ENCODE measurements at places on chromosomes 5 and 9. TPM values are rescaled to one million over a fixed set of nuclear protein-coding genes. Genes with fewer than 3 reads are reported as not detected.
A peak's percentile ranks its signal among the peaks of the same experiment; 100 is the strongest.

ERP44 gene
- total RNA-seq, result 11.0 TPM

GRCh38 chr5:67957374-67957773 is 258.2 kb upstream of the PIK3R1 start:
- no peak for DNase-seq

- no peak for DNase-seq
These were observed 338.9 kb upstream of the PANK3 start for GRCh38 chr5:168917947-168918600.

GRCh38 chr5:4862500-4862899 is 277.6 kb upstream of the ADAMTS16 start:
- no peak for DNase-seq

DNA sequence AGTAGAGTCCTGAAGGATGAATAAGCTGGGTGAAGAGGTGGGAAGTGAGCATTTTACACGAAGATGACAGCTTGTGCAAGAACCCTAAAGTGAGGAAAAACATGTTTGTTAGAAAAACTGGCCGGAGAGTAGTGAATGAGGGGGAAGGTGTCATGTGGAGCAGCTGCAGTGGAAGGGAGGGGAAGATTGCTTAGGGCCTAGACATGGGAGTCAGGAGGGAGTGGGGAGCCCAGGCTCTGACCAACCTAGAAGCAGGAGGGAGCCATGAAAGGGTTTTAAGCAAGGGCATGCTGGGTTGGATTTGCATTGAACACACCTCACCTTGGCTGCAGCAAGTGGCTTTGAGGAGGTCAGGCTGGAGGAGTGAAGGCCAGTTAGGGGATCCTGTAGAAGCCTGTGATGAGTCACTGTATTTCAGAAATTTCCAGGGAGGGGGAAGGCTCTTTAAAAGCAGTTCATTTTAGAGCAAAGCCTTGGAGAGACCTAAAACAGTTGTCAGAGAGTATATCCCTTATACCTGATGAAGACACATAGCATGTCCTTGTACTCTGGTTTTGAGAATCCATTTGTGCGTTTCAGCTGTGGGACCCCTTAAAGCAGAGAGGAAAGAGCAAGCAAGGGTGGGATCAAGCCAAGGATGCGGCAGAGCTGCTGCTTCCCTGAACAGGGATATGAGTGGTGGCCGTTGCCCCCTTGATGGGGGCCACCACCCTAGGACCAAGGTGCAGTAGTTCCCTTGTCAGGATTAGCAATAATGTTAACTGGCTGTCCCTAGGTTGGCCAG is 45.4 kb downstream of the ANGPTL2 start:
- no peak for DNase-seq

GRCh38 chr9:7093040-7093439 is 335.3 kb downstream of the KDM4C start:
- DNase-seq, result no peak

GRCh38 chr5:150139334-150139733 is 16.3 kb downstream of the PDGFRB start:
- DNase-seq, result no peak

PITX1 gene
- not detected for total RNA-seq

GRM6 gene
- not detected for total RNA-seq

DNA sequence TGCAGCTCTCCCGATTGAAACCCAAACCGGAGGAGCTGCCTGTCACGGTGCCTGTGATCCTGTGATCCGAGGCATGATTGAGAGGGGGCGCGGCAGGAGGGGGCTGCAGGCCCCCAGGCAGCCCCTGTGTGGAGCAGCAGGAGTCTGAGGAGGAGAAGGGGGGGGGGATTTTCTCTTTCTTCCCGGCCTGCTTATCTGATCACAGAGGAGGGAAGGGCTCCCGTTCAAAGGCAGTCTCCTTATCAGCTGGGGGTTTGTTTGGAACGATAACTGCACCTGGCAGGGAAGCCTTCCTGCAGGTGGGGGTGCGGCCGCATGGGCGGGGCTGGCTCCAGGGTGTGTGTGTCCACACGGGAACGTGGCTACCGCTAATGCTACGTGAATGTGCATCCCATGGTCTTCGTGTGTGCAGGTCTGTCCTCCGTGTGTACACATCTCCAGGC is 38.4 kb downstream of the LMX1B start:
- no peak for DNase-seq

PCDHB3 gene
- total RNA-seq, result 0.83 TPM

- peak; percentile 38 for DNase-seq
These were observed 67.3 kb downstream of the ZNF618 start for GRCh38 chr9:113943112-113944009.

DNA sequence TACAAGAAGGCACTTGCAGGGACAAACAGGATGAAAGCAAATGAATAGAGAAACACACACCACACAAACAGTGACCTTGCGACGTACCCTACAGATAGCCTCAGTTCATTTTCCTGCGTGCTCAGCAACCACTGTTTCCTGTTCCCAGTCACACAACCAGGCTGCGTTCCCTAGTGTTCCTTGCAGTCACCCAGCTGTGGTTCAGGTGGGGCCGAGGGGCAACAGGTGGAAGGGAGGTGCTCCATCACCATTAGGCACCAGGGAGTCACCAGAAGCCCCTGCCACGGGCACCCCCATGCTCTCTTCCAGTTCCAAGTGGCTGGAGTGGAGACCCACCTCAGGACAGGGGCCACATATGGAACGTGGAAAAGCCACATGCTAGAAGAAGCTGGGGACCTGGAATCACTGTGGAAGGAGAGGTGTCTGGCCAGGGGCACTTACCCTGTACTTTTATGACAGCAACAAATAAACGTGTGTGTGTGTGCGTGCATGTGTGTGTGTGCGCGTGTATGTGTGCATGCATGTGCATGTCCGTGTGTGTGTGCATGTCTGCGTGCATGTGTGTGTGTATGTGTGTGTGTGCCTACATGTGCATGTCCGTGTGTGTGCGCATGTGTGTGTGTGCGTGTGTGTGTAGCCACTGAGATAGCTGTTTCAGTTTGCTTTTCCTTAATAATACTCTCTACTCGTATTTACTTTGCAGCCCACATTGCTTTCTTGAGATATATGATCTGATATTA is 18.8 kb upstream of the FCN2 start:
- no peak for DNase-seq

ACER2 gene
- 5.5 TPM for total RNA-seq

PCDHB4 gene
- 1.6 TPM for total RNA-seq

RALGPS1 gene
- total RNA-seq, result 17.7 TPM

DNA sequence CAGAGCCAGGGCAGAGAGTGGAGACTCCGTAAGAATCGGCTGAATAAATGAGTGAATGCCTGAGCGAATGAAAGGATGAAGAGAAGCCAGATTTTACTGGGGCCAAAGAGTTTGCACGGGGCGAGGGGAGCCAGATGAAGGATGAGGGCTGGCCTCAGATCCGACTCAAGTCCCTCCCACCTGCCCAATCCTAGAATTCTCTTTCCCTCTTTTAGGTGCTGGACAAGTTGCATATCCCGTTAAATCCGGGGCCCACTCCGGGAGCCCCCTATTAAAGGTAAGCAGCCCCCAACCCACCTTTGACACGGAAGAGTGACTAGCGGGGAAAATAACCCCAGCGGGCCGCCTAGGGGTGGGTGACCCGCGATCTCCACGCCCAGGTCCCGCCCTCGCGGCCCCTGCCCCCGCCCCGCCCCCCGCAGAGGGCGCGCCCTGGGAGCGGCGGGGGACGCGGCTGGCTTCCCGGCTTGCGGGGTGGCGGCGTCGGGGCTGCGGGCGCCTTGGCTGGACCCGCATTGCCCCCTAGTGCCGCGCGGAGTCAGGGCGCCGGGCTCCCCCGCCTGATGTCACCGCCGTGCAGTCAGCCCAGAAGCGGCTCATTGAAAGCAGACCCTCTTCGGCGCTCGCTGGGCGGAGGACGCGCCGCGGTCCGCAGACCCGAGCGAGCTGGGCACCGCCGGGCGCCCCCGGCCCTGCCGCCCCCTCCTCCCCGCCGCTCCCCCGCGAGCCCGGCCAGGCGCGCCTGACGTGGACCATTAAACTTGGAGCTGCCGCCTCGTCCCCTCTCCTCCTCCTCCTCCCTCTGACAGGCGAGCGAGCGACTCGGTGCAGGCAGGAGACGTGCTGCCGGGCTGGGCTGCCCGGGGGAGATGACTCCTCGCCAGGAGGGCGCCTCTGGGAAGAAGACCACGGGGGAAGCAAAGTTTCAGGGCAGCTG is at the start of gene ADRA1B:
ADRA1B (plus strand) TSS at position 579 of the 937 bp plus-strand sequence. CDS start 424 bp downstream, outside the sequence.
- DNase-seq, result peak; percentile 74

GRCh38 chr5:133668458-133668857 is 56.1 kb upstream of the FSTL4 start:
- peak; percentile 23 for DNase-seq

DNA sequence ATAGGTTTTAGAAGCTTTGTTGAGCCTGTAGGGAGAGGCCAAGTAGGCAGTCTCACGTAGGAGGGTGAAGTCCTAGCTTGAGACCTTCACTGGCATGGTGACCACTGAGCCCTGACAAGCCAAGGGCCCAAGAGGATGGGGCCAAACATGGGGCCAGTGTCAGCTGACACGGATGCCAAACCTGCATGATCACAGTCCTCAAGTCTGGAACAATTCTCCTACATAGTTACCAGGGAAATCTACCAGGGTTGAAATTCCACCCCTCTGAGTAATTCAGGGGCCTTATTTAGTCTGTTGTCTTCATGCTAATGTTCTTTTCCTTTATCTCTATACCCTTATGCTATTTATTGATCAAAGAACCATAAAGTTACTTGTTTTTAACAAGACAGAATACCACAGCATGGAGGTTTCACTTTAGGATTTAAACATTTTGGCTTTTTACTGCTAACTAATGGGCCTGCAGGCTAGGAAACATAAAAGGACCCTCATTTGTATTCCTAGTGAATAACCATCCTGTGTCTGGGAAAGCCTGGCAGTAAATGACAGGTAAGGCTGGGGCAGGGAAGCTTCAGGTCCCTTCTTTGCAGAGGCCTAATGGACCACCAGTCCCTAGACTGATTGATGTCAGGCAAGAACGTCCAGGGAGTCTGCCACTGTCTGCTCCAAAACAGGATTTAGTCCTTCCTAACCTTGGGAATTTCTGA is 140.8 kb downstream of the FGF1 start:
- no peak for DNase-seq

PCDHGB2 gene
- 5.2 TPM for total RNA-seq

GRCh38 chr5:154524859-154525258 is 46.8 kb upstream of the HAND1 start:
- DNase-seq, result no peak

DNA sequence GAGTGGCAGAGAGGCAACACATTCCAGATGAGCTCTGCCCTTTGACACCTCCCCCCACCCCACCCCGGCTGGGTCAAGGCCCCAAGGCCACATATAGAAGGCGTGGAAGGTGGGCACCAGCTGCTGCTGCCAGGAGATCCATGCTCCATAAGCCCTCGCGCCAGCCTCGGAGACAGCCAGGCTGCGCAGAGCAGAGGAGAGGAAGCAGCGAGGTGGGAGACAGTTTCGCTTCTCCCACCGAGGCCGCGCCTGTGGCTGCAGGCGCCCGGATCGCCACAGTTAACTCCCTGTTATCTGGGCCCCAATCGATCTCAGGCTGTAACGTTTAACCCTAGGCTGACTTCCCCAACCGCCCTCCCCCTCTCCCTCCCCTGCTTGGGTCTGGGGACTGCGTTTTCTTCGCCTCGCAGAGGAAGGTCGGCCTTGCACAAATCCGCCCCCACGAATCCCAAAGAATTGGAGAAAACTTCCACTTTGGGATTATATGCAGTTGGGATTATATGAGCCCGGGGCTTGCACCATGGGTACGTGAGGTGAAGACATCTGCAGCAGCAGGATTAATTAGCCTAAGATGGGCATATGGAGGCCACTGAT is 1.1 kb upstream of the CXXC5 start:
- DNase-seq, result no peak

NSG2 gene
- 0.71 TPM for total RNA-seq

SLC35D2 gene
- 14.5 TPM for total RNA-seq

GRCh38 chr9:129473523-129474244 is 147.2 kb downstream of the C9orf50 start:
- peak; percentile 85 for DNase-seq

CNTRL gene
- 6.0 TPM for total RNA-seq

DNA sequence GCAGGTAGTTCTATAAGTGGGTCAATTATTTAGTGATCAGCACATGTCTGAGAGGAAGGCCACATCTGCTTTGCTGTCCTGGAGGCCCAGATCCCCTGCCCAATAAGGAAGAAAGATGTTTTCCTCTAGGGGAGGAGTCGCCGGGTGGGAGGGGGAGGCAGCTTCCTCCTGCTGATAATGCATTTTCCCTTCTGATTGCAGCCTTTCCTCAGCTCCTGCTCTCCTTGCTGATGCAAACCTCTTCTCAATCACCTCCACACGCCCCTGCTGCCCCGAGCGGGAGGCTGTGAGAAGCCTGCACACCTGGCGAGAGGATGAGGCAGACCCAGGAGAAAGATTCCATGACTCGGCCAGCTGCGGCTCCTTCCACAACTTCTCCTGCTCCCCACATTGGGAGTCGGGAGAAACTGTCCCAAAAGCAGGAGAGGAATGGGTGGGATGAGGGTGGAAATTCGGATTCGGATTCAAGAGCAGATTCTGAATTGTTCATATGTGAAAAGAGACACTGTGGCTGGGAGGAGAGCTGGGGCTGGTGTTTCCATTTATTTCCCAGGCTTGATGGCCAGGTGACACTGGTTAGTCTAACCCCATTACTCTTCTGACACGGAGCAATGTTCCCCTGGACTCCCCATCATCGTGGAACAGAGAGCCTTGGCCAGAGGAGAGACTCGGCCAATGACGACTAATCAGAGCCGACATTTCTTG is 6.8 kb upstream of the NTNG2 start:
- no peak for DNase-seq

DNA sequence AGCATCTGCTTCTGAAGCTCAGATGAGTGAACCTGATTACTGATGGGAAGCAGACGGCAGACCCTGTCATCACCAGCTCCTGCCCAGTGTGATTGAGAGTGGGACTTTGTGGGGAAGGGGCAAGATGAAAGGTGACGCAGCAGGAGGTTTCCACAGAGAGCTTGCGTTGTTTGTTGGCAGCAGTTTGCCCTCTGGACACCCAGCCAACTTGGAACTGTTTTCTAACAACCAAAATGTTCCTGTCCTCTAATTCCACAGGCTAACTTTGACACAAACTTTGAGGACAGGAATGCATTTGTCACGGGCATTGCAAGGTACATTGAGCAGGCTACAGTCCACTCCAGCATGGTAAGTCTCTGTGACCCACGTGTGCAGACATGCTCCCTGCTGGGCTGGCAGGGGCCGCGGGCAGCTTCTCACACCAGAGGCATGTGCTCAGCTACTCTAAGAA is 20.9 kb downstream of the CYFIP2 start:
- DNase-seq, result peak; percentile 58

- no peak for DNase-seq
These were observed 278.0 kb downstream of the CETN3 start for GRCh38 chr5:90131383-90132133.

DNA sequence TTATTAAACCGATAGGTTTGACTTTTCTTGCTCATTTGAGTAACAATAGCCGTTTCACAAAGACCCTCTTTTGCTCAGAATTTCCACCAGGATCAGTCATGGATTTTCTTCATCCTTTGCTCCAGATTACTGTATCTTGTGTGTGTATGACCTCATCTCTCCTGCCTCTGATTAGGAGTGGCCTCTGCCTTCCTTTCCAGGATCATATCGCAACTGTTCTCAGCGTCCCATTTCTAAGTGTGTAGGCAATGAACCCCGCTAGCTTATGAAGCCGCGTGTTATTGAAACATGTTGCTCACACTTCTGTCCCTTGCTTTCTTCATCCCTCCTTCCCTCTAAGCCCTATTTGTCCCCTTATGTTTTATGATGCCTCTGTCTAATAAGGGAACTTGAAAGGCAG is 169.8 kb upstream of the RPS23 start:
- DNase-seq, result no peak

DOCK2 gene
- 5.4 TPM for total RNA-seq

AK1 gene
- total RNA-seq, result 263 TPM

All from right atrium auricular region (tissue), 2 donors.